ENCODE measurements at places on chromosomes 1 and 21. TPM values are rescaled to one million over a fixed set of nuclear protein-coding genes. Genes with fewer than 3 reads are reported as not detected.

- DNase-seq: no peak
Measured at GRCh38 chr1:1100296-1100695, 15.6 kb downstream of the C1orf159 start.

GRCh38 chr1:70146488-70146887 lies 58.9 kb downstream of the LRRC40 start:
- DNase-seq: no peak

GRCh38 chr1:34982820-34983376 lies 2.2 kb downstream of the TMEM35B start:
- DNase-seq: no peak

DNA sequence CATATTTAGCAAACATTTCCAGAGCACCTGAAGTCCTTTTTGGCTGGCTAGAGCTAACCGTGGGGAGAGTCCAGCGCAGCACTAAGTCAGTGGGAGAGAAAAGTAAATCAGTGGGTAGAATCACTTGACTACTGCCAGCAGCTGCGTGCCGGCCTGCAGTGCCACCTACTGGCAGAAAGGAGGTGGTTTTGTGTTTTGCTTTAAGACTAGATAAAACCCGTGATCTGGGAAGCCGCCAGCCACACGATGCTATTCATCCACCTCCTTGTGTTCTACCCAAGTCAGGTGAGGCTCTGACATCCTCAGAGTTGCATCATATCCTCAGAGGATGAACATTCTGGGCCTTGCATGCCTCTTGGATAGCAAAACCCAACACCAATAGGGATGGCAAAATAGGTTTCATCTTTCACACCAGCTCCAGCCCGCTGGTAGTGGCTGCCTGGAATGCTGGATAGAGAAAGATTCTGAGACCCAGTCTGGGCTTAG lies 14.1 kb upstream of the HEYL start:
- DNase-seq: peak; percentile 88

- no peak for DNase-seq
Measured at GRCh38 chr1:87462894-87463293, 134.2 kb downstream of the LMO4 start.

DNA sequence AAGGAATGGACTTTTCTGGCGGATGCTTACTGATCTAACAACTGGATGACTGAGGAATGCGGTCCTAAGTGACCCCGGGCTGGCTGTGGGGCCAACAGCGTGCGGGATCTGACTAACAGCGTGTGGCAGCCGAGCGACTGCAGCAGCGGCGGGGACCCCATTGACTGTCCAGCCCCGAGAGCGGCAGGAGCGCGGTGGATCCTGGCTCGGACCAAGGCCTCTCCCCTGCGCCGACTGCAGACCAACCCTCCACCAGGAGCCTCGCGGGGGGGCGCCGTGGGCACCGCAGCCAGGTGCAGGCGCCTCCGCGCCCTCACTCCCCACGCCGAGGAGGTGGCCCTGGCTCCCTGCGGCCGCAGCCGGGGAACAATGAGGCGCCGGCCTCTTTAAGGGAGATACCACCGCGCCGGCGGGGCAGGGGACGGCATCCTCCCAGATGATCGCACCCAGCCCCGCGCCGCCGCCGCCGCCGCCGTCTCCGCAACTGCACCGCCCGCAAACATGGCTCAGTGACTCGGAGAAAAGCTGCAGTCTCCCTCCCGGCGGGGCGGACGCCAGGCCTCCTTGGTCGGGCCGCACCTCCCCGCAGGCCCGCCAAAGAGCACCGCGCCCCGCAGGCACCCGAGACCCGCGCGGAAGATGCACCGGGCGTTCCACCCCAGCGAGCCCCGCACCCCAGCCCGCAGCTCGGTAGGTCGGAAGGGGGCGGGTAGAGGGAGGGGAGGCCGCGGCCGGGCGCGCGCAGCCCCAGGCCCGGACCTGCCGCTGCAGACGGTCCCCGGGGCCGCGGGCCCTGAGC lies 694 bp upstream of the PDIK1L start:
- DNase-seq: peak; percentile 72

DNA sequence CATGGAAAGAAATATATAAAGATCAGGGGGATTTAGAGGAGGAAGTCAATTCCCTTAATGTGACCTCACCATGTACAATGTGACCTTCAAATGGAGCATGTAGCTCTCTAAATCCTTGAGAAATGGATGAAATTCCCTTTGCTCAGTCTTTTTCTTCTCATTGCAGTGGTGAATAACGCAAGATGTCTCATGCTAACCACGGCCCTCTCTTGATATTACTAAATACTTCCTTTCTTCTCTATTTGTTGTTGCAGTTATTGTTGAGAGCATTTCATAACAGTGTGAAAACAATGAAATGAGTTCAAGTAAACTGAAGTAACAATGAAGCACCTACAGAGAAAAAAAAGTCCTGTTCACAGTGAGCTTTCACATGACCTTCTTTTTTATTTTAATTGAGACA lies 55.6 kb downstream of the ZNF281 start:
- no peak for DNase-seq

- DNase-seq: no peak
Measured at GRCh38 chr1:199218533-199218932, 579.7 kb downstream of the PTPRC start.

DNA sequence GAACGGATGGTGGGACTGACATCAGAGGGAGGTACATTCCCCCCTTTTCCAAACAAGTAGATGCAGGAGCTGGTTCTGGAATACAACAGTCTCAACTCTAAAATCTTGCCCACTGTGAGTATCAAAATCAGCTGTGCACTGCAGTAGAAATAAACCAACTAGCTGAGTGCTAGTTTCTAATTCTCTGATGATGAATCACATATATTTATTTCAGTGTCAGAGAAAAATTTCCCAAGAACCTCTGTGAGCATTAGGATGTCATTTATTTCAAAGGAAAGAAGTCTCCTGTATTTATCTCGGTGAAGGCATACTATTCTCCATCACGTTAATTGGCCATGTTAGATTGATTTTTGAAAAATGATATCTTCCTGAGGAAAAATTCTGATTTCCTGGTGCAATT lies 67.1 kb downstream of the LHX9 start:
- DNase-seq: peak; percentile 2

- peak; percentile 86 for DNase-seq
Measured at GRCh38 chr1:145956781-145957442, 905 bp downstream of the LIX1L start.

DNA sequence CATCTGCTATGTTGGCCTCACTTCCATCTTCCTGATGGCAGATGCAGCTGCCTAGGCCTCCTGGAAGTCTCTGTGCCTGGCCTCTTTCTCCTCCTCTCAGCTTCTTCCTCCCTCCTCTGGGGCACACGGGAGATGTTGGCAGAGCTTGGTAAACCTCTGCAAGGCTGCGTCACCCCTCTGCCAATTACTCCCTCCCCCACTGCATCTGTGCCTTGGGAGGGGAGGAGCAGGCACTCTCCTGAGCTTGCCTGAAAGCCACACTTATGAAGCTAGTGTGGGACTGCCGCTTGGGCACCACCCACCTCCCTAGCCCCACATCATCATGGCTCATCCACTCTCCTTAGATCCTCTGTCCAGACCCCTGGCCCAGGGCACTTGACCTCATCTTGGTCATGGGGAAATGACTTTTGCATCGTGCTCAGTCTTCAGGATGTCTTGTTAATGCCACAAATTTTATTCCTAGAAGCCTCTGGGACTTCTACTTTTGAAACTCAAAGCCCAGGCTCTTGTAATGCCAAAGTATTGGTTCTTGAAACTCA lies 7.3 kb upstream of the TMEM51 start:
- DNase-seq: no peak

DNA sequence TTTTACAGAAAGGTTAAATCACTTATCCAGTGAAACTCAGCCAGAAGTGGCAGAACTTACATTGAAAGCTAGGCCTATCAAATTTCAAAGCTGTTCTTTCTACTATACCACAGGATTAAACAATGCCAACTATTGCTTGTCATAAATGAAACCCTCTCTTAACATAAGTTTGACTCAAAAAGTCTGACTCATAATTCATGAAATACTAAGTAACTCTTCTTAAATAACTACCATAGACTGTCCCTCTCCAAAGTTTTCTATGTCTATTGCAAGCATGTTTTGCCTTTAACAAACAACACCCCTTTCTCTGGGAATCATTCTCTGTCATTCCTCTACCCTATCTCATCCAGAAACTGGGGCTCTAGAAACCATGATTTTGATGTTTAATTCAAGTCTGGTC lies 109.5 kb upstream of the UBE2U start:
- no peak for DNase-seq

- no peak for DNase-seq
Measured at GRCh38 chr1:21734526-21734925, 48.4 kb downstream of the USP48 start.

- no peak for DNase-seq
Measured at GRCh38 chr1:14795589-14795988, 197.1 kb downstream of the KAZN start.

GRCh38 chr1:184965944-184966860 lies 8.1 kb downstream of the NIBAN1 start:
- DNase-seq: no peak

GRCh38 chr1:5863238-5863637 lies 129.0 kb downstream of the NPHP4 start:
- DNase-seq: no peak

Gene EPHA2
- 21.7 TPM for total RNA-seq

Gene TRABD2B
- total RNA-seq: 2.4 TPM

Gene GNAT2
- not detected for total RNA-seq

Gene C1QC
- total RNA-seq: 124 TPM

Gene CYP4Z1
- not detected for total RNA-seq

Gene CFAP107
- not detected for total RNA-seq

Gene IGSF21
- total RNA-seq: 6.0 TPM

Gene NMNAT2
- total RNA-seq: 2.9 TPM

Gene HLX
- 3.6 TPM for total RNA-seq

Gene KAZN
- 9.4 TPM for total RNA-seq

Gene SPRR1B
- total RNA-seq: not detected

Gene NDUFV3
- total RNA-seq: 71.0 TPM
